ENCODE measurements at places on chromosomes 1 and 21.

GRCh38 chr1:171226747-171227370 lies 21.4 kb upstream of the FMO1 start:
- DNase-seq: peak; percentile 91

GRCh38 chr21:16215663-16216183 lies 485.9 kb downstream of the USP25 start:
- no peak for DNase-seq

- DNase-seq: no peak
Measured at GRCh38 chr1:48932366-48932765, 155.7 kb upstream of the BEND5 start.

GRCh38 chr1:110227774-110228173 lies 17.7 kb downstream of the KCNC4 start:
- no peak for DNase-seq

DNA sequence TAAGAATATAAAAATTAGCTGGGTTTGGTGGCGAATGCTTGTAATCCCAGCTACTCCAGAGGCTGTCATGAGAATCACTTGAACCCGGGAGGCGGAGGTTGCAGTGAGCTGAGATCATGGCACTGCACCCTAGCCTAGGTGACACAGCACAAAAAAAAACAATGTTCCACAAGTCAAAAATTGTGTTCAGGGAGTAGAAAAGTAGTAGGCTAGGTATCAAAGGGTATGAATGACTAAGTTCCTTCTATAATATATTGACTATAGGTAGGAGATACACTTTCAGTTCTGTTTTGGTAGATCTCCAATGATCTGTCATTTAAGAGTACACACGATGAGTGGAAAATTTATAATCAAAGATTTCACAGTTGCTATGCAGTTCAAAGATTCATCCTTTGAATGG lies 16.7 kb downstream of the USP48 start:
- DNase-seq: no peak

GRCh38 chr1:232355162-232356006 lies 274.5 kb downstream of the SIPA1L2 start:
- no peak for DNase-seq

DNA sequence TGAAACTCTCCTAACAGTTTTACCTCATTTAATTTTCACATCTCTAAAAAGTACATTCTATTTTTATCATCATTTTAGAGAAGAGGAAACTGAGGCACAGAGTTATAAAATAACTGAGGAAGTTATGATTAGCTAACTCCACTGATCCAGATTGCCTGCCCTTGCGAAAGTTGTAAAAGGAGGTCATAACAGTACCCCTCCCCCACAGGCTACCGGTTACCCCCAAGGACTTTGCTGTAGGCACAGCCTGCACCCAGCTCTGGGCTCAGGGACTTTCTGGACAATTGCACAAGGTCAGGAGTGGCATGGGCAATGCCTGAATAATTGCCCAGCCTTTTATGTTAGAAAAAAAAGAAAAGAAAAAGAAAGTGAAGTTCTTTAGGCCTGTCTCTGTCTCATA lies 22.7 kb downstream of the PIGM start:
- DNase-seq: no peak

DNA sequence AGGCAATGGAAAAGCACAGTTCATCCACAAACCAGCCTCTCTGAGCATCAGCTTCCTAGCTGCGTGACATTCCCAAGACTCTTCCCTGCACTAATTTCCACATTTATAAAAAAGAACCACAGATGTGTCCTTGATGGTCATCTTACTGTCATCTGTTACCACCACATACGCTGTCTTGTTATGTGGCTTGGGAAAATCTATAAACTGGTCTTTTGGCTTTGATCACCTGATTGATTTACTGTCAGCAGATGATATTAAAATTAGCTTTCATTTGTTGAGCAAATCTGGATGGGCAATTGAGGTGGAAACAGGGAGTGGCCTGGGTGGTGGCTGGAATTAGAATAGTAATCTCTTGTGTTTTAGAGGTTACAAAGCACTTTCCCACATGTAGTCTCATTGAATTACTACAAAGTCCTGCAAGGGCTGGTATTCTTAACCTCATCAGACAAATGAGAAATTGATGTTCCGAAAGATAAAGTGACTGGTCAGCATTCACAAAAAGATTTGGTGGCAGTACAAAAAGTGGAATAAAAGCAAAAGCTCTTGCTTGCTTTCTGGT lies 231.7 kb upstream of the SGIP1 start:
- no peak for DNase-seq

GRCh38 chr1:150268340-150268704 lies 494 bp downstream of the APH1A start:
- DNase-seq: no peak

GRCh38 chr1:180945151-180945550 lies 32.5 kb downstream of the KIAA1614 start:
- DNase-seq: no peak

DNA sequence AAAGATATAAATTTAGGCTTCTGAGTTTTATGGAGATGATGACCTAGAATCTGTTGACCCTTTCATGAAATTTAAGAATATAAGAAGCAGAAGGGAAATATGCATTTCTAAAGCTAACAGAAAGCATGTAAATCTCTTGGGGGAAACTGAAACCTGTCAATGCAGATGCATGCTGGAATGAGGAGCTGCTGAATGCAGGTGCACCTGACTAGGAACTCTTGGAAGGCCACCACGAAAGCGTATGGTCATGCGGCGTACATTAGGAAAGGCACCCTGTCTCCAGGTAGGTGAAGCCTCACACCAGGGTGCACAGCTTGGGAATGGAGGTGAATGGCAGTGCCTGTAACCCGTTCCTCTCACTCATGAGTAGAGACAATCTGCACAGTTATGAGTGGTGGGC lies 309.7 kb downstream of the SEC16B start:
- DNase-seq: no peak

GRCh38 chr1:45339789-45340558 lies at the start of the genes MUTYH and TOE1:
Gene MUTYH, minus strand, starts transcription at chr1:45340440. Its CDS starts 5,935 bp downstream, at chr1:45334505.
Gene TOE1, plus strand, starts transcription at chr1:45340170. Its CDS starts 83 bp downstream, at chr1:45340253.
- peak; percentile 91 for DNase-seq

DNA sequence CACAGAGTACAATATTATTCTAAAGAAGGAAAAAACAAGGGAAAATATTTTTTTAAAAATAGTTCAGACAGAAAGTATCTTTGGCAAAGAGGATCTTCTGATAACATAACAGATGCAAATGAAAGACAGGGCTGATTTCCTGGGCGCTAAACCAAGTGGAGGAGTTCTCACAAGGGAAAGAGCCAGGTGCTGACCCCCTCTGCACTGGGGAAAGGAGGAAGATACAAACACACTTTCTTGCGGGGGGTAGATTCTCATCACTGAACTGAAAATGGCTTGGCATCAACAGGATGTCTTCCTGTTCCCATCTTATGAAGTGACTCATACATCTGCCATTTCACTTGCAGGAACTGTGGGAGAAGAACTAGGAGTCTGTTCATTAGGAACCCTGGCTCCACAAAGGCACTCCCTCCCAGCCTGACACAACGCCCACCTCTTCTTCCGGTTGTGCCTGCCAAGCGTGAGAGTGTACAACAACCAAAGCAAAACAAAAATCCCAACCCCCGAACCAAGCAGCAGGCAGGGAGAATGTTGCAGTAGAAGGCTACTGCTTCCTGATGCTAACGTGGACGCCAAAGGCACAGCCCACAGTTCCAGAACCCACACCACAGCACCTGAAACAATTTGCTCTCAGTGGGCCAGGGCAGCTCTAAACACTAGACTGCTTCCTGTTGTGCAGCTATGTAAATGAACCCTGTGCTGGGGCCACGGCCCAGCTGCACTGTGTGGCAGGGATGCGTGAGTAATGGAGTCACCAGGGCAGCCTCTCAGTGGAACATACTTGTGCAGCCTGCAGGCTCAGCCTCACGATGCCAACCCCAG lies 51.0 kb downstream of the GADD45A start:
- peak; percentile 43 for DNase-seq

- peak; percentile 8 for DNase-seq
Measured at GRCh38 chr1:209190591-209191261, 392.8 kb upstream of the CAMK1G start.

GRCh38 chr21:41768437-41769042 lies 1.7 kb upstream of the RIPK4 start:
- peak; percentile 49 for DNase-seq

GRCh38 chr21:45339421-45340402 lies 52.0 kb upstream of the POFUT2 start:
- DNase-seq: no peak

GRCh38 chr1:104765085-104765484 lies 1015.4 kb downstream of the AMY1C start:
- no peak for DNase-seq

- no peak for DNase-seq
Measured at GRCh38 chr21:43877936-43878575, 13.0 kb downstream of the AGPAT3 start.

DNA sequence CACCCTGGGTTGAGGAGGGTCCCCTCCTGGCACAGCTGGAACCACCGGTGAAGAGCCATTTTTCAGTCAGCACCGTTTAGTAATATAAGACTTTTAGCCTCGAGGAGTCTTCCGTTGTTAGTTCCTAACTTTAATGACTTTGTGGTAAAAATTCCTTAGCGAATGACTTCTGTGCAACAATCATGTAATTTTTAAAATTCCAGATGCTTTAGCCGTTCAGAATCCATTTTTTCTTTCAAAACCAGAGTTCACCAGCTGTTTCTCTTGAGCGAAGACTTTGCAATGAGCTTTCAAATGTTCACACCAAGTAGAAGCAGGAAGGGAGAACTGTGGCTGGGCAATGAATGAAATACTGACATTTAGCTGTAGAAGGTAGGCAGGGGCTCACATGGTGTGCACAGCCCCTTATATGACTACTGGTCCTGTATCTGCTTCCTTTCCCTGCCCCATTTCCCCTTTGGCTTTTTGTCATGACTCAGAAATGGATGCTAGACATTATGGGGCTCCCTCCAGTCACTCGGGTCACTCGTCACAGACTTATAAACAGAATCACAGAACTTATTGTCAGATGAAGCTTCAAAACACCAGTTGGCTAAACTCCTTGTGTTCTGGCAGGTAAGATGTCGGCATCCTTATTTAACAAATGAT lies 4.1 kb downstream of the DISC1 start:
- no peak for DNase-seq

DNA sequence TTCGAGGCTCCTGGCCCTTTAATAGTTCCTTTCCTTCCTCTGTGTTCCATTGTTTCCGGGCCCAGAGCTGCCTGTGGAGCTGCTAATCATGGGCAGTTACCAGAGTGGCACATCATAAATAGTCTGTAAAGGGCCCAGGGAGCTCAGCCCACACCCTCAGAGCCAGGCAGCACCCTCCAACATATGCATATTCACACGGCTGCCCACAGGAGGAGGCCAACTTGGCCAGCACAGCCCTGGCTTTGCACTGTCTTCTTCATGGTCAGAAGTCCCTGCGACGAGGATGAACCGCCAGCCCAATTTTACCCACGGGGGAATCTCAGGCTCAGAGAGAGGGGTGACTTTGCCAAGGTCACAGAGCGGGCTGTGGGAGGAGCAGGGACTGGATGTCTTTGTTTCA lies 172.5 kb downstream of the TRABD2B start:
- DNase-seq: peak; percentile 70

DNA sequence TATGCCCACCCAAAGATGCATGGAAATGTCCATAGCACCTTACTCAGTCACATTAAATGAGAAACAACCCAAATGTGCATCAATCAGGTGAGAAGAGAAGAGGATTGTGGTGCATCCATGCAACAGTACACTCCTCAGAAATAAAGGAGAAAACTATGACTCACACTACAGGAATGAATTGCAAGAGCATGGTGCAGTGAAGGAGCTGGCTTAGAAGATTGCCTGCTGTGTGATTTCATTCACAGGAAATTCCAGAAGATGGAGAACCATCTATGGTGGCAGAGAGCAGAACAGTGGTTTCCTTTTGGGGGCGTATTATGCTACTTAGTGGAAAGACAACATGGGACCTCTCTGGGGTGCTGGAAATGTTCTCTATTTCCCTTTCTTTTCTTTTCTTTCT lies 278.6 kb upstream of the AJAP1 start:
- DNase-seq: no peak

DNA sequence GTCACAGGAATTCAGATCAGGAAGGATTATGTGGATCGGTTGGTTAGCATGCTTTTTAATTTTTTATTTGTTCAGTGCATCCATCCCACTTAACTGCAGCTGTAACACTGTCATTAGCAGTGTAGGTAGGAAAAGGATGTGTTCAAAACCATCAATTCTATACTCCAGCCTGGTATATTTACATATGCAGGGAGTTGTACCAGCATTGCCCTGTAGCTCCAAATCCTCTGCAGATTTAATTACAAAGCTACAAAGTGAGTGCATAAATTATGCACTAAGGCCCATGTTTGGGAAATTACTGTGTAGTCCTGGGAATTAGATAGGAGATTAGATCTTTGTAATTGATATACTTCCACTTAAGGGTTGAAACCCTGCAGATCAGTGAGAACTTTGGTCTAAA lies 15.9 kb upstream of the OSBPL9 start:
- peak; percentile 16 for DNase-seq

DNA sequence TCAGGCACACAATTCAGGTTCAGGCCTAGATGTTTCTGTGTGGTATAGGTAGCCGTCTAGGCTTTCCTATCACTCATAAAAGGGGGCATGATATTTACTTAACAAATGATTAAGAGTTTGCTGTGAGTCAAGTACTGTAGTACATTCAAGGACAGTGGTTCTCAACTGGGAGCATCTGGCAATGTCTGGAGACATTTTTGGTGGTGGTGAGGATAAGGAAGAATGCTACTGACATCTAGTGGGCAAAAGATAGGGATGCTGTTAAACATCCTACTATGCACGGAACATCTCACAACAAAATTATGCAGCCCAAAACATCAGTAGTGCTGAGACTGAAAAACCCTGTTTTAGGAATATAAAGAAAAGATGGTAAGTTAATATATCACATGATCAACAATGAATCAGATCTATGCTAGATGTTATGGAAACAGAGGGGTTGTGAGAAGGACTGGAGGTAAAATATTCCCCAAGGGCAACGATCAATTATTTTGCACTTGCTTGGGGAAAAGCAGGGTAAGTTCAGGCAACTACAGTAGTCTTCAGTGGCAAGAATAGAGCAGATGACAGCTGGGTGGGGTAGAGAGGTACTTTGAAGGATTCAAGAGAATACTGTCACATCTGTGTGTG lies 4.9 kb downstream of the DNTTIP2 start:
- no peak for DNase-seq

- no peak for DNase-seq
Measured at GRCh38 chr1:79117376-79117775, 110.8 kb upstream of the ADGRL4 start.

DNA sequence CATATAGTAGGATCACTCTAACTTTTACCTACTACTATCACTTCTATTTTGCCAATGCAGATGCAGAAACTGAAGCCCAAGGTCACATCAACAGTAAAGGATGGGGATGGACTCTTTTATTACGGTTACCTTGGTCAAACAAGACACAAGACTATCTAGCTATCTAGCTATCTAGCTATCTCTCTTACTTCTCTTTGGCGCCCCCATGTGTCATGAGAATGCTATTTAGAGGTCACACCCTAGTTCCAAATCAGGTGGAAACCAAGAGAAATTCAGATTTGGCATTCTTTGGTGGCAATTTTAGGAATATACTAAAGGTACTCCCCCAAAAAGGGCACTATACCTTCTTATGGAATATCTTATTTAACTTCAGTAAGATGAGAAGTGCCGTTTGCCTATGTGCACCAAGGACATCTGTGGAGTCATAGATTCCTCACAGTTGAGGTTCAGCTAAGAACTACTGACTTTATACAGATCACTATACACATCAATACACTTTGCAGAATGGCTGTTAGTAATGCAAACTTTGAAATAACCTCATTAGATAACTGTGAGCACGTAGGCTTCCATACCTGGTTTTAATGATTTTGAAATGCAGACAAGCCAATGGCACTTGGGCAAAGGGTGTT lies 6.7 kb downstream of the ZNF648 start:
- DNase-seq: peak; percentile 49
